ENCODE measurements at places on chromosomes 12 and 14. TPM values are rescaled to one million over a fixed set of nuclear protein-coding genes. Genes with fewer than 3 reads are reported as not detected.

DNA sequence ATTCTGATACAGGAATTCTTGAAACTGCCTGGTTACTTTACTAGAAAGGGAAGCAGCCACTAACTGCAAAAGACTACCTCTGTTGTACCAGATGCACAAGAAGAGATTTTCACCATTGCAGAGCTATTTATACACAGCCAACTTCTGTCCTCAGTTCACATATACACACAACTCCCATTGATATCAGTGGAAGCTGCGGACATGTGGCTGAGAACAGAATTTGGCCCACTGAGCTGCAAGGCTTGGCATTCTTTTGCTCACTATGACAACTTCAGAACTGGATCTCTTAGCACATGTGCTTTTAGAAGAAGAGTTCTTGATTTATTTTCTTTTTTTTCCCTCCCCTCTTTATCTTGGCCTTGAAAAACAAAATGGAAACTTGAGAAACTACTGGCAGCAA is 28.3 kb downstream of the PTPRO start:
- H3K4me1 ChIP-seq = no peaks in the 10 kb centered on the region
- no peak overlapping the region for H3K4me3 ChIP-seq
- no peaks in the 10 kb centered on the region for H3K27me3 ChIP-seq

DNA sequence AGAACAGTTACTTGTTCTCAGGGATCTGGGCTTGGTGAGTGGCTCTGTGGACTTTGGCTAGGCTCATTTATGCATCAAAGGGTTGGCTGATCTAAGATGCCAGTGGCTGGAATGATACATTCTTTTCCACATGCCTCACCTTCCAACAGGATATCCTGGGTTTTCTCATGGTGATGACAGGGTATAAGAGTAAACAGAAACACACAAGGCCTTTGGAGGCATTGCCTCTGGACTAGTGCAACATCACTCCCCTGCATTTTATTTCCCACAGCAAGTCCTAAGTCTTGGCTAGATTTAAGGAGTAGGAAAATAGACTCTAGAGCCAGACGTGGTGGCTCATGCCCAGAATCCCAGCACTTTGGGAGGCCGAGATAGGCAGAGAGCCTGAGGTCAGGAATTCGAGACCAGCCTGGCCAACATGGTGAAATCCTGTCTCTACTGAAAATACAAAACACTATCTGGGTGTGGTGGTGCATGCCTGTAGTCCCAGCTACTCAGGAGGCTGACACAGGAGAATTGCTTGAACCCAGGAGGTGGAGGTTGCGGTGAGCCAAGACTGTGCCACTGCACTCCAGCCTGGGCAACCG is 47.9 kb downstream of the RPH3A start:
- H3K4me3 ChIP-seq = no peak overlapping the region
- peaks cover 2% of the 10 kb centered on the region for H3K27me3 ChIP-seq
- H3K36me3 ChIP-seq = peaks cover 5% of the 10 kb centered on the region
- peaks cover 25% of the 10 kb centered on the region for H3K4me1 ChIP-seq

DNA sequence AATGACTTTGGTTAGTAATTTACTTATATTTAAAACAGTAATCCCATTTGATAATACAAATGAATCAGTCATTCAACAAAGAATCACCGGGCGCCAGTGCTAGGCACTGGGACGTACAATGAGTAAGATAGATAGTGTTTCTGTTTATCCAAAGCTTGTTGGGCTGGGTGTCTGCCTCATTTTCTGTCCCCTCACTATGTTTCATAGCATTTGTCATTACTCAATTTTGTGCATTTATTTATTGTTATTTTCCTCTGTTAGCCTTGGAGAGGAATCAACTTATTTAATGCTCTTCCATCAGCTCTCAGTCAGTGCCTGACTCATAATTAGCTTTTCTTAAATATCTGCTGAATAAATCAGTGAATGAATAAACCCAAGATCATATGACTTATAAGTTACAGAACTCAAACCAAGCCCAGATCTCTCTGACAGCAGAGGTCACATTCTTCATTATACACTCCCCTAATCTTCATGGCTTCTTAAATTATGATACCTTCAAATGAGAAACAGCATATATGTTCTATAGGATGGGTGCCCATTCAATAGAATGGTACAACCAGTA is 86.2 kb downstream of the TSPAN8 start:
- H3K4me1 ChIP-seq = peaks cover 7% of the 10 kb centered on the region
- no peak overlapping the region for H3K4me3 ChIP-seq
- no peaks in the 10 kb centered on the region for H3K36me3 ChIP-seq
- H3K27ac ChIP-seq = no peak overlapping the region
- peaks cover 2% of the 10 kb centered on the region for H3K27me3 ChIP-seq
- DNase-seq = no peak

TPPP2 gene
- not detected for total RNA-seq

- peaks cover 8% of the 10 kb centered on the region for H3K4me1 ChIP-seq
- H3K36me3 ChIP-seq = no peaks in the 10 kb centered on the region
- H3K4me3 ChIP-seq = no peak overlapping the region
- DNase-seq = no peak
- H3K27me3 ChIP-seq = peaks cover 3% of the 10 kb centered on the region
Measured at GRCh38 chr12:45290216-45290605, 74.3 kb downstream of the ANO6 start.

GRCh38 chr12:5868625-5869295 is 76.3 kb downstream of the ANO2 start:
- no peak for DNase-seq
- H3K4me3 ChIP-seq = no peak overlapping the region
- no peaks in the 10 kb centered on the region for H3K36me3 ChIP-seq
- H3K27ac ChIP-seq = no peak overlapping the region
- H3K4me1 ChIP-seq = peaks cover 5% of the 10 kb centered on the region

- H3K27ac ChIP-seq = no peak overlapping the region
- DNase-seq = no peak
- no peaks in the 10 kb centered on the region for H3K27me3 ChIP-seq
- H3K4me3 ChIP-seq = no peak overlapping the region
Measured at GRCh38 chr12:69397978-69398377, 38.4 kb downstream of the YEATS4 start.

IL26 gene
- not detected for total RNA-seq

- no peak for DNase-seq
- H3K27me3 ChIP-seq = no peaks in the 10 kb centered on the region
- no peaks in the 10 kb centered on the region for H3K4me1 ChIP-seq
- no peaks in the 10 kb centered on the region for H3K36me3 ChIP-seq
- H3K27ac ChIP-seq = no peak overlapping the region
Measured at GRCh38 chr12:21296751-21297406, 37.8 kb downstream of the SLCO1A2 start.

PPP1R1A gene
- total RNA-seq = 47.6 TPM

DNA sequence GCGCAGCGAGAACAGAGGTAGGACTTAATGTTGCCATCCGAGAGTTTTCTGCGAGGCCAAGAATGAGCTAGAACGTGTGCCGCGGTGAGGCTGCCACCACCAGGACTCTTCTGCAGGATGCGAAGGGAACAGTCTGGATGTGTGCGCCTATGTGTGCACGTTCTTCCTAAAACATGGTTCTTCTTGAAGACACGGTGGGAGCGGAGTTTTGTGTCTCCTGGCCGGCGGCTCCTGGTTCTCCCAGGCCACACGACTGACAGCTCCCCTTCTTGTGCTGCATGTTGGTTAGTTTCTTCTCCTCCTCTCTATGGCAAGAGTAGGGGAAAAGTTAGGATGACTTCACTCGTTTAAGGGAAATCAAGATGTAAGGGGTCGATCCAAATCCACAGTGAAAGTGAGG is 56.2 kb upstream of the CORO1C start:
- H3K27ac ChIP-seq = no peak overlapping the region
- DNase-seq = no peak
- H3K4me3 ChIP-seq = no peak overlapping the region
- H3K4me1 ChIP-seq = peaks cover 24% of the 10 kb centered on the region
- peaks cover under 1% of the 10 kb centered on the region for H3K27me3 ChIP-seq

GRCh38 chr14:33879684-33880286 is 71.1 kb downstream of the EGLN3 start:
- H3K36me3 ChIP-seq = peaks cover 17% of the 10 kb centered on the region
- no peaks in the 10 kb centered on the region for H3K4me1 ChIP-seq
- H3K27me3 ChIP-seq = no peaks in the 10 kb centered on the region

DNA sequence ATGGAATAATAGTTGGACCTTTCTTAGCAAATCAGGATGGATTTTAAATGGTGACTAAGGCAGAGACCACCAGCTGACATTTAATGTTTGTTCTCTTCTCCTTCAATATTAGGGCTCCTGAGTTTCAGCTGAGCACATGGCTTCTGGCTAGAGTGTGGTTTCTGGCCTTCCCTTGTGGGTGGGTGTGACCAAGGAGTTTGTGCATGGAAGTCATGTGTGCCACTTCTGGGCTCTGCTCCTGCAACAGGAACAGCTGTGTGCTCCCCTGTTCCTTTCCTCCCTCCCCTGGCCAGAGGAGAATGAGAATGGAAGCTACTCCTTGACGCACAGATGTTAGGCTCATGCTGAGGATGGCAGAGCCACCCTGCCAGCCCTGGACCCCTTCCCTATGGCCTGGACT is 44.2 kb downstream of the CCDC175 start:
- H3K4me1 ChIP-seq = peaks cover 4% of the 10 kb centered on the region
- H3K27me3 ChIP-seq = no peaks in the 10 kb centered on the region
- no peak overlapping the region for H3K4me3 ChIP-seq
- H3K27ac ChIP-seq = no peak overlapping the region
- H3K36me3 ChIP-seq = no peaks in the 10 kb centered on the region

GRCh38 chr12:115468087-115468510 is 784.1 kb upstream of the TBX3 start:
- H3K27ac ChIP-seq = no peak overlapping the region
- no peaks in the 10 kb centered on the region for H3K36me3 ChIP-seq
- H3K4me1 ChIP-seq = no peaks in the 10 kb centered on the region
- no peak overlapping the region for H3K4me3 ChIP-seq
- peaks cover 2% of the 10 kb centered on the region for H3K27me3 ChIP-seq
- no peak for DNase-seq

- no peak for DNase-seq
- H3K4me1 ChIP-seq = peaks cover 33% of the 10 kb centered on the region
- peaks cover 4% of the 10 kb centered on the region for H3K27me3 ChIP-seq
- no peak overlapping the region for H3K4me3 ChIP-seq
- no peaks in the 10 kb centered on the region for H3K36me3 ChIP-seq
Measured at GRCh38 chr12:32558903-32559302, 120.2 kb upstream of the DNM1L start.

DNA sequence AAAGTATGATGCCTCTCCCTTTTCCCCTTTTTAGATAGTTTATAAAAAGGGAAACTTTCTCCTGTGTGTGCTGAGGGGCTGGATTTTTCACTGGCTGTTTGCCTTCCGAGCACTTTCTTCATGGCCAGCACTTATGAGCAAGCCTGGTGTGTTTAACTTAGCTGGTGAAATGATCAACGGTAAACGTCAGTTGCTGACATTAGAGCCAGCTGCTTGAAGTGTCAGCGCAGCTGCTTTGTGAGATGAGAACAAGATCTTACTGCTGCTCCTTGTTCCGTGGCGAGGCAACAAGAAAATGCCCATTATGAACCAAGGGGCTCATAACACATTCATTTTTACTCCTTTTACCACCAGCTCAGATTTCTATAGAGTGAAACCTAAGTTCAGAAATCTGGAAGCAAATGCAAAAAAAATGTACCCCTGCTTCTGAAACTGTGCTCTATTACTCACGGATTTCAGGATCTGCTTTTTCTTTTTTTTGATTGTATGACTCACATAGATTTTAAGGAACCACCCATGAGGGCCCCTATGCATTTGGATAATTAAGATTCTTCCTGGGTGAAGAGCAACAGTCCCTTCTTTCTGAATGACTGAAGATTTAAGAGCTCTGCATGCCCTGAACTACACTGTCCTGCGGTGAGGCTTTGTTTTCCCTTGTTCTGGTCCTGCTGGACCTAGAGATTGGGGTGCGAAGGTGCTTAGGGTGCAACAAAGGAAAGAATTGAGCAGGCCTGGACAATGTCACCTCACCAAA is 74.3 kb upstream of the CPM start:
- H3K36me3 ChIP-seq = no peaks in the 10 kb centered on the region
- peaks cover 8% of the 10 kb centered on the region for H3K4me1 ChIP-seq
- H3K27ac ChIP-seq = no peak overlapping the region
- H3K27me3 ChIP-seq = no peaks in the 10 kb centered on the region
- DNase-seq = no peak

FIGNL2 gene
- total RNA-seq = 107 TPM

DNA sequence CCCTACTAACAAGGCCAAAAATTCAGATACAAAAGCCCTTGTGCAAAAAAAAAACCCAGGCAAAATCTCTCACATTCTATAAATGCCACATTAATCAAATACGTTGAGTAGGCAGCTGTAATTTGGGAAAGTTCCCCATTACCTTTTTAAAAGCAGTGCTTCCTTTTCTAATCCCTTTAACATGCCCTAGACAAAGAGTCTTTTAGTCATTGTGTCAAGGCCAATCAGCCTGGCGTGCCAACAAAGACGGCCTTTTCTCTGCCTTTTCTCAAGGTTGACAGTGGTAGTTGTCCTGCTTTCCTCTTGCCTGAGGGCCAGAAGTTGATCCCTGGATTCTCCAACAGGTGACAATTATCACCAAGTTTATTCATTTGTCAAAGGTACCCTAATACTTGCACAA is 62.5 kb upstream of the METAP2 start:
- no peak overlapping the region for H3K4me3 ChIP-seq
- DNase-seq = no peak
- H3K27ac ChIP-seq = no peak overlapping the region
- H3K27me3 ChIP-seq = peaks cover 4% of the 10 kb centered on the region

- H3K4me3 ChIP-seq = no peak overlapping the region
- no peak for DNase-seq
- no peak overlapping the region for H3K27ac ChIP-seq
- H3K4me1 ChIP-seq = no peaks in the 10 kb centered on the region
Measured at GRCh38 chr12:8844665-8845064, 22.2 kb downstream of the A2ML1 start.

DNA sequence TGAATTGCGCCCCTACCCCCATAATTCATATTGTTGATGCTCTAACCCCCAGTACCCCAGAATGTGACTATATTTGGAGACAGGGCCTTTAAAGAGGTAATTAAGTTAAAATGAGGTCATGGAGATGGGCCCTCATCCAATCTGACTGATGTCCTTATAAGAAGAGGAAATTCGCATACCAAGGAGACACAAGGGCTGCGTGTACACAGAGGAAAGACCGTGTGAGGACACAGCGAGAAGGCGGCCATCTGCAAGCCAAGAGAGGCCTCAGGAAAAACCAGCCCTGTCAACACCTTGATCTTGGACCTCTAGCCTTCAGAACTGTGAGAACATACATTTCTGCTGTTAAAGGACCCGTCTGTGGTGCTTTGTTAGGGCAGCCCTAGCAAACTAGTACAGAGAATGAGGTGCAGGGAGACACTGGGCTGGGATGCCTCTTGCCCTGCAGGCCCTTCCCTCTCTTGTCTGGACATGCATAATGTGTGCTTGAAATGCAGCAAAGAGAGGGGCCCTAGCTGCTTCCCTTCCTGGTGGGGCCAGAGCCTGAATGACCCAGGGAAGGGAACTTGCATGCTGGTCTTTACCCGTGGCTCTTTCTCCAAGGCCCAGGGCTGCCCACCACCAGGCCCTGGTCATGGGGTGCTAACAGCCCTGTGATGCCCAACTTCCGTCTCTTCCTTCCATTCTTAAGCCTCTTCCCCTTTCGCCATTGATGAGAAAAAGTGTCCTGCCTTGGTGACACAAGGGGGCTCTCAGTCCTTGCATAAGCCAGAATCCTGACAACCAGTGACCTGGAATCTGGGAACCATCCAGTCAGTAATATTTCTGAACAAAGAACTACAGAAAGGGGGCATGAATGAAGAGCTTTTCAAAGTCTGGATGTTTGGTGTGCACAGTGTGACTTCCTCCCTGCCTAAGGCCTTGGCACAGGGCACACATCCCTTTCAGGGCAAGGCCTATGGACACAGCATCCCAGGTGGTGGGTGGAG is 50.0 kb upstream of the GPATCH2L start:
- no peak for DNase-seq
- no peak overlapping the region for H3K27ac ChIP-seq
- H3K36me3 ChIP-seq = no peaks in the 10 kb centered on the region
- no peak overlapping the region for H3K4me3 ChIP-seq
- peaks cover 12% of the 10 kb centered on the region for H3K27me3 ChIP-seq

GRCh38 chr14:85325134-85326017 is 204.6 kb upstream of the FLRT2 start:
- H3K27me3 ChIP-seq = no peaks in the 10 kb centered on the region
- H3K4me3 ChIP-seq = no peak overlapping the region

MYO1A gene
- total RNA-seq = 0.64 TPM

DDN gene
- total RNA-seq = 6.4 TPM

Data from glutamatergic neuron (in vitro differentiated cells).